Urinary bladder (tissue), 4 donors: ENCODE measurements at places on chromosomes 1 and 21.

GRCh38 chr1:4315202-4315601 is 339.2 kb upstream of the AJAP1 start:
- no peak for DNase-seq

- DNase-seq, result no peak
Observed at GRCh38 chr1:165454091-165454610, 9.2 kb upstream of the RXRG start.

- no peak for DNase-seq
Observed at GRCh38 chr1:85028151-85028550, 20.1 kb downstream of the MCOLN3 start.

DNA sequence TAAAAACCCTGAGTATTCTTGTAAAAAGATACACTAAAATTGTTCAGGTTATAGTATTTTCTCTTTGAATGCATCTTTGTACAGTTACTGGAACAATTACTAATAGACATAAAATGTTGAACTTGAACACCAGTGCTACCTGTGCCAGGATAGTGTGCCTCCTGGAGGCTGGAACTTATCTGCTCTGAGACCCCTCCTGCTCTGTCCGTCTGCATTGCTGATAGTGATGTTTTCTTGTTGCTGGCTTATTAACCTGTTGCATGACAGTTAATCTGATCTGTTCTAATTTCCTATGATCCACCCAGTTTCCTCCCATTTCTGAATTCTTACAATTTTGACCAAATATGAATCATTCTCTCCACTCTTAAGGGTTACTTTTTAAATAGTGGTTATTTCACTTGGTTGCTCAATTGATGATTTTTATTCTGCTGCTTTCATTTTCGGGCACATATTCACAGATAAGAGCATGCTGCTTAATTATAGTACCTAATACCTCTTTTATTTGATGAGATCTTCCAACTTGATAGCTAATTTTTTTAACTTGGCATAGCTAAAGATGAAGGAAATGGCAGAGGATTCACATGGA is 101.4 kb downstream of the CC2D1B start:
- no peak for DNase-seq
